Lower leg skin (tissue), 4 donors: ENCODE measurements at places on chromosomes 7 and 10. TPM values are rescaled to one million over a fixed set of nuclear protein-coding genes. Genes with fewer than 3 reads are reported as not detected.

The TMEM26 gene
- 0.03 TPM for total RNA-seq

The MUC12 gene
- total RNA-seq: not detected

The ANXA8L1 gene
- total RNA-seq: 306 TPM

The TMEM229A gene
- not detected for total RNA-seq

The MDFIC gene
- 27.0 TPM for total RNA-seq

The WIPF3 gene
- 0.93 TPM for total RNA-seq
